ENCODE measurements at places on chromosomes 6 and 20.
A peak's percentile ranks its signal among the peaks of the same experiment; 100 is the strongest.

DNA sequence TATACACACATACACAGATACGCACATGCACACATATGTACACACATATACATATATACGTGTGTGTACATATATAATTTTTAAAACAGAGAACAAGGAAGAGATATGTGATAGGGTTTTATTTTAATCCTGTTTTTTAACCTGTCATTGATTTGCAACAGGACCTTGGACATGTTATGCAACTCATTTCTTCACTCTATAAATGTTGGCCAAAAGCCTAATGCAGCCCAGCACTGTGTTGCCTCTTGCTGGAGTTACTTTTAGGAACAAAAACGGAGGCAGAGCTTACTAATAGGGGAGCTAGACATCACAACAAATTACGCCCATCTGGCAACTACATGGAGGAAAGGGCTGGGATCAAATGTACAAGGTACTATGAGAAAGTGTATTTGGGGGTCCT, 179.9 kb upstream of the TAB2 start:
- no peak for DNase-seq

GRCh38 chr20:37418591-37419109, 72.7 kb downstream of the SRC start:
- DNase-seq: no peak

- DNase-seq: peak; percentile 98
Observed at GRCh38 chr6:159042003-159042825, 2.6 kb downstream of the TAGAP start.

- no peak for DNase-seq
Observed at GRCh38 chr20:59726281-59726595, 121.9 kb downstream of the PHACTR3 start.

GRCh38 chr20:24837781-24838450, 111.2 kb upstream of the CST7 start:
- DNase-seq: no peak

DNA sequence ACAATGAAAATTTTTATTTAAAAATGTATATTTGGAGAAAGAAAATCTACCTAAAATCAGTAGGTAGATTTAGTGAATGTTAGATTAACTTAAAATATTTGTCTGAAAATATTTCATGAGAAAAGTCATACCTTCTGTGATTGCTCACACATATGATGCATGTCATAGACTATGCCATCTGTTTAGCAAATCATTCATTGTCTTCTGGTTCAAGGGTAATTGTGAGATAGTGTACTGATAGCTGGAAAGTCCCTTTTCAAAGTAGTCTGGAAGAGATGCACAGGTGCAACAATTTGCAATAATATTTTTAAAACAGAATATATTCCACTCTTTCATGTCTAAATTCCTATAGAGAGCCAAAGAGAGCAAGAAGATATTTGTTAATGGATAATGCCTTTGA, 21.0 kb upstream of the RNF217 start:
- DNase-seq: no peak

GRCh38 chr20:33770005-33770404, 38.2 kb downstream of the ZNF341 start:
- no peak for DNase-seq

- no peak for DNase-seq
Observed at GRCh38 chr6:108777536-108777935, 70.7 kb upstream of the ARMC2 start.

GRCh38 chr6:108585359-108585758, 24.6 kb downstream of the FOXO3 start:
- DNase-seq: no peak

GRCh38 chr6:163392533-163392932, 22.0 kb upstream of the QKI start:
- no peak for DNase-seq

GRCh38 chr6:121848523-121849255, 413.2 kb downstream of the GJA1 start:
- no peak for DNase-seq

GRCh38 chr20:31846793-31847138, 1.4 kb upstream of the FOXS1 start:
- DNase-seq: no peak

DNA sequence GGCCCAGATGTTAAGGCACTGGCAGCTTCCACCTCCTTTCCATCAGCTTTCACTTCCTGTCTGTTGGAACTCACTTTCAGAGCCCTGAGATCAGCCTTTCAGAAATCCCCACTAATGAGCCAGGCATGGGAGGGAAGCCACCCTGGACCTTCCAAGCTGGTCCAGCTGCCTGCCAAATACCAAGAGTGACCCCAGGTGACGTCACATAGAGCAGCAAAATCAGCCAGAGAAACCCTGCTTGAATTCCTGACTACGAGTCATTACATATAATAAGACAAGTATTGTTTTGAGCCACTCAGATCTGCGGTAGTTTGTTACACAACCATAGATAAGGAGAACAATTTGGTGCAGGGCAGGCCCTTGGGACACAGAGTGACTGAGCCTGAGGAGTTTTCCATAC, 556.0 kb upstream of the JAG1 start:
- DNase-seq: no peak

GRCh38 chr20:51119914-51120313, 97.0 kb upstream of the KCNG1 start:
- DNase-seq: no peak

DNA sequence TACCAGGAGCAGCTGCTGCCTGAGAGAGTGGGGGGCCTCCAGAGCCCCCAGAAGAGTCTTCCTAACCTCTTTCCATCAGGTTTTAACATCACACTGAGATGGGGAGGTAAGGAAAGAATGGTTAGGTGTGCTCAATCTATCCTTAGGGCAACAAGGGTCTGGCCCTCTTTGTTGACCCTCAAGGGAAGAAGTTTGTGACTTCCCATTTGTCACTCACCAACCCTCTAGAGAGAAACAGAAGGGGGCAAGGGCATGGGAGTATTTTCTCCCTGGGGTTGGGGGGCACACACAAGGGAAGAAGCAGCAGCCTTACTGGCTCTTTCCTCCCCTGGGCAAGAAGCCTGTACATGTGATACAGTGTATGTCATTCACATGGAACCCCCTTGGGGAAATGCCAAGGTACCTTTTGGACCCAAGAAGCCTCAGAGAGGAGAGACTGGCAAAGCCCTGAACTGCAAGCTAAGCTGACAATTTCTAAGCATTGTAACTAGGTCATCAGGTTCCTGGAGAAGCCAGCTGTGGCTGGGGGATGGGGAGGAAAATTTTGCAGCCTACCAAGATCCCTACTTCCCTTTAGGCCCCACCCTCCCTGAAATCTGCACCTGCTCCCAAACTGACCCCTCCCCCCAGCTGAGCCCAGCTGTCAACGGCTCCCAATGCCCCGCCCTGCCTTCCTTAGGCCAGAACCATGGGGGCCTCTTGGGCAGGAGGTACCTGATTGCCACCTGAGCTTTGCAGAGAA, 14.5 kb downstream of the BCL2L1 start:
- DNase-seq: no peak

- peak; percentile 0 for DNase-seq
Observed at GRCh38 chr20:6623989-6624388, 143.5 kb upstream of the BMP2 start.

GRCh38 chr6:18215436-18215835, 48.9 kb downstream of the DEK start:
- DNase-seq: no peak

DNA sequence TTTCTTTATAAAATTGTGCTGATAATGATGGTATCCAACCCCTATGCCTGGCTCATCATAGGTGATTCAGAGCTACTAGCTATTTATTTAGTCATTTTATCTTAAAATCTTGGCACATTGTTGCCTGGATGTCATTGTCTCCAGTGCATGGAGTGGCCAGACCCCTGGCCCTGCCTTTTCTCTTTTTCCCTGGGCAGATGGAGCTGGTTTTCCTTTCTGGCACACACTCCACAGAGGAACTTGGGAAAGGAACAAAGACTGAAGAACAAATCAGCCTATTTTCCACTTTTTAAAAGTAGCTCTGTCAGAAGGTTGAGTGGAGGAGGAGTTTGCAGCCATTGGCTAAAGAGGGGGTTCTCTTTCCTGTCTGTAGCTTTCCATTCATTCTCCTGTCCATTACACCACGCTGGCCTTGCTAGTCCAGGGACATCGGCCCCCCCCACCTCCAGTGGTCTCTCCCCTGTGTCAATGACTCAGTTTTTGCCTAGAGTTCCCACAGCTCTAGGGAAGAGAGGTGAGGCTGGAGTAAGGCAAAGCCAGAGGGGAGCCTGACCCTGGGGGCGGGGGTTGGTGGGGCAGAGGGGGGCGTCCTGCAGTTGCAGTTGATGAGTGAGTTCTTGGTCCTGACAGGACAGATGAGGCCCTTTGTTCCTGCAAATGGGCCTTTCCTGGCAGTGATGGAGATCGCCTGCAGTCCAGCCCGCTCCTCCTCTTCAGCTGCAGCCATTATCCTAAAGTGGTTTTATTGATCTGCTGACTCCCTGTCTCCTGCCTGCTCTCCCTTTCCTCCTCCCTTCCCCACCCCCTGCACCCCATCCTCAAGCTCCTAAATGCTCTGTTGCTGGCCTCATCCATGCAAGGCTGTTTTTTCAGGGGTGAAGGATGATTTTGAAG, 774.5 kb downstream of the DHX35 start:
- no peak for DNase-seq

DNA sequence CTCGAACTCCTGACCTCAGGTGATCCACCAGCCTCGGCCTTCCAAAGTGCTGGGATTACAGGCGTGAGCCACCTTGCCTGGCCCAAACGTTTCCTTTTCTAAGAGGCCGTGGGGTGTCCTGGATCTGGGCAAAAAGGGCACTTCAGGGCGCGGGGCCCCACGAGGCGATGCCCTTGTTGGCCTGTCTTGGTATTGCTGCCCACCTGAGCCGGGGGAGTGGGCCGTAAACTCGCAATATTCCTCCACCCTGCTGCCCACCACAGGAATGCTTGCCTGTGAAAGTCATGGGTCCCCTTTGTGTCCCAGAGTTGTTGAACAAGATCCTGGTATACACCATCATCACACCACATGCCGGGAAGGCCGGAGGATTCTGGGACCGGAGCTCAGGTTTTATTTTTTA, 49.0 kb downstream of the SSR1 start:
- DNase-seq: no peak

DNA sequence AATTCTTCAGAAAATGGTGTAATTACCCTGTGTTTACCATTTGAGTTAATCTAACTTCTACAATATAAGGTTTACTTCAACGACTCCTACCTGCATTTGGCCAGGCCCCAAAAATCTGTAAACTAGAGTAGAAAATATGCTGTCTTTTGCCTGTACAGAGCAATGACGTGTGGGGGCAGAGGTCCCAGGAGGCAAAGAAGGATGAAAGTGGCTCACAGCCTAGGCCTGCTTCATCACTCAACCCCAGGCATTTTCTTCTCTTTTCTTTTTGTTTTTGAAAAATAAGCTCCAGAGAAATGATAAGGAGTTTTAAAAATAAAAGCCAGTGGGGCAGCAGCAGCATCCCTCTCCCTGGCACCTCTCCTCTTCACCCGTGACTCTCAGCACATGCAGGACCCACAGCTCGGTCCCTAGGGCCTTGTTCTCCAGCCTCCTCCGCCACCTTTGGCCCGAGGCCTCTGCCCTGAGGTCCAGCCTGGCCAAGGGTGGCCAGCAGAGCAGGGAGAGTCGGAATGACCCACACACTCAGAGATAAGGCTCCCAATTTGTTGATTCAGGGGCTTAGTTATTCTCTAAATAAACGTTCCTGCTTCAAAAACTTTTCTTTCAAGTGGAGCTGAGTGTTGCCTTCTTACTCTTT, 310.3 kb upstream of the RNF24 start:
- DNase-seq: no peak

- no peak for DNase-seq
Observed at GRCh38 chr6:85464260-85464644, 14.4 kb downstream of the NT5E start.

GRCh38 chr6:63272397-63272796, 47.4 kb downstream of the LGSN start:
- no peak for DNase-seq

DNA sequence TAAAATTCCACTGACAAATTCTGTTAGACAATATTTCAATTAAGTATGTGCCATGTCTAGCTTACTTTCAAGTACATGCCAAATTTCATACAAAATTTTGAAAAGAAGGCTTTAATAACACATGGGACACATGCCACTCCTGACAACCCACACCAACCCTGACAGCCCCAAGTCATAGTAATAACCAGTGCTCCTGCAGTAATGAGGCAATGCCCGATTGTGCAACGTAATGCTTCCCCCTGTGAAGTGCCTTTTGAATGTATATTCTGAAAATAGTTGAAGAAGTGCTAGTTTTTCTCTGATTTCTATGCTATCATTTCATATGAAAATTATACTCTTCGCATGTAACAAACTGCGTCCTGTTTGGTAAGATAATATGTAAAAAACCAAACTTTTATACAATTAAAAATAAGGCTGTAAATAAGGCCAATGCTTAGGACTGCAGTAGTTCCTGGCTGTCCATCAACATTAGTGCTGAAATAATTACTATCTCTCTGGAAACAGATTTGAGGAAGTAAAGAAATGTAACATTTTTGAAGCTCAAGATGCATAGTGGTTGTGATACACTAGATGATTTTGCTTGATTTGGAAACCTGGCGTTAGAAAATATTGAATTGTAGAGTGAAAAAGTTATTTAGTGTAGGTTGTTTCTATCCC, 125.8 kb upstream of the BCLAF1 start:
- DNase-seq: no peak

DNA sequence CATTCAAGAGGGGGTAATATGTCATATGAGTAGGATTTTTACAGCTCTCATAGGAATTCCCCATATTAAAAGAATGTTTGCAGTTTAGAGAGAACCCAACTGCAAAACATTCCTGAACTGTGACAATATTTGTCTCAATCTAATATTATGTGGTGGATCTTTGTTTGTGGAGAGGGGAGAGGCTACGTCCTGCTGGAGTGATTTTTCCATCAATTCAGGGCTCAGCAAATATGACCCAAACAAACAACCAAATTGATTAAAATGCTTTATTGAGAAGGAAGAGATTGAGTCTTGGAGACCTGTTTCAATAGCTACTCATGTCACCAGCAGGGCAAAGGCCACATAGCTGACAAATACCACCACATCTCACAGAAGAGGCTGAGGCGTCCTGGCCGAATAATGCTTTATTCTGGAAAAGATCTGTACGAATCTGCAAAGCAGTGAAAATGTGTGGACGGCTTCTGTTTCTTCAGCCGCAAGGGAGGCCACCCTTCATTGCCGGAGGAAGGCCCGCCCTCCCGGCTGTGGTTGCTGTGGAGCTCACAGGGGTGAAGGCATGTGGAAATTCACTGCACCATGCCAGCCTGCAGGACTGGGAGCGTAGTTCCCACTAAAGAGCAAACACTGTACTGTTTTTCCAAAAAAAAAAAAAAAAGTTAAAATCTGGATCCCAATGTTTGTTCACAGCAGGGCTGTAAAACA, 89.7 kb upstream of the QKI start:
- DNase-seq: no peak

- DNase-seq: no peak
Observed at GRCh38 chr6:114430534-114431124, 87.8 kb upstream of the HS3ST5 start.

- DNase-seq: no peak
Observed at GRCh38 chr6:86722131-86722530, 215.2 kb upstream of the HTR1E start.

DNA sequence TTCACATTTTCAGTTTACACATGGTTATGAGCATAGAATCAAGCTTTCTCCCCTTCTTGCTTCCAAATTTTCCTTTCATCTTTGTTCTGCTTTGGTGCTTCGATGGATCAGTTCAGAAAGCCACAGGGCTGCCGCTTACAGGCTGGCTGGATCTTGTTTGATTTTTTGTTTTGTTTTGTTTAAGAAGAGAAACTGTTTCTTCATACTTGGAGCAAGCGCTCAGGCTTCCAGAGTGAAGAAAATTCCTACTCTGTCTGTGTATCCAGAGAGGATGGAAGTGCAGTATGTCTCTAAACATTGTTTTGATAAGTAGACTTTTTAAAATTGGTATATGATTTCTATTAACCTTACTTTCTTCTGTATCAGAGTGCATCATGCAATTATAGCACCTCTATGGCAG, 66.9 kb downstream of the ARID1B start:
- no peak for DNase-seq
